ENCODE measurements at places on chromosomes 16 and 17.

DNA sequence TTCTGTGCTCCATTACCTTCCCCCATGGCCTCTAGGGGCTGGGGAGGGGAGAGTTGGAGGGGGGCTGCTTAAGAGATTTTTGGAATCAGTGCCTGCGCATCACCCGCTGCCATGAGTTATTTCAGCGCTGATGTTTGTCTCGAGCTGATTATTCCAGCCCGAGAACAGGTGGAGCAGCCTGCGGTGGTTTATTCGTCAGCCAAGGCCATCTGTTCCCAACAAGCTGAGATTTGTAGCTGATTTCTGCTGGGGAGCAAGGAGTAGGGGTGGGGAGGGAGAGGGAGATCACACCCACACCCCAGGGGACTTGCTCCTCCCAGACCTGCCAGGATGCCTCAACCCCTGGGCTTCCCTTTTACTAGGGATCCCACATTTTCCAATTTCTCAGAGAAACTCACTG, 23.1 kb downstream of the PIPOX start:
- no peak for DNase-seq

- DNase-seq: no peak
These were observed 119.2 kb downstream of the RPTOR start for GRCh38 chr17:80663781-80664206.

GRCh38 chr16:88550246-88550661, 19.9 kb upstream of the ZC3H18 start:
- peak; percentile 65 for DNase-seq

- DNase-seq: peak; percentile 86
These were observed 128.5 kb downstream of the PARN start for GRCh38 chr16:14501331-14502255.

- DNase-seq: no peak
These were observed 38.4 kb downstream of the WIPI1 start for GRCh38 chr17:68418876-68419275.

DNA sequence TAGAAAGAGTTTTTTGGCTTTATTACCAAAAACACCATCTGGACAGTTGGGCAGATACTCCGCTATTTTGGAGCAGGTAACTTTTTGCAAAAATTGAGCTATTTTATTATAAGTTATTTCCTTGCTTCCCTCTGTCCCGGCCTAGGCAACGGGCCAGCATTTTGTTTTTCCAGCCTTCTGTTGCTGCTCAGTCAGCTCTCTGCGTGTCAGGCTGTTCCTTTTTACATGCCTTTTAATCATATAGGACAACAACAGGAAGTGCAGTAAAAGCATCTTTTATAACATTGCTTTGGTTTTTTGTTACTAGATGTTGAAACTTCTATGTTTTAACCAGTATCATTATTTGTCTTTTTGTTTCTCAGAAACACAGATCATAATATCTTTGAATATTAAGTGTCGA, 30.4 kb downstream of the PPM1D start:
- peak; percentile 55 for DNase-seq

All from testis (tissue), 5 donors.